ENCODE measurements at places on chromosomes 7 and 10.

GRCh38 chr7:816751-817671 is 15.3 kb upstream of the SUN1 start:
- DNase-seq: peak; percentile 49

GRCh38 chr7:66627151-66627681 is 1.5 kb upstream of the KCTD7 start:
- no peak for DNase-seq

- no peak for DNase-seq
These were observed 757.1 kb downstream of the INHBA start for GRCh38 chr7:40945788-40946187.

- no peak for DNase-seq
These were observed 26.8 kb upstream of the CABCOCO1 start for GRCh38 chr10:61635932-61636331.

GRCh38 chr7:100509231-100509630 is 25.5 kb downstream of the NYAP1 start:
- DNase-seq: no peak

DNA sequence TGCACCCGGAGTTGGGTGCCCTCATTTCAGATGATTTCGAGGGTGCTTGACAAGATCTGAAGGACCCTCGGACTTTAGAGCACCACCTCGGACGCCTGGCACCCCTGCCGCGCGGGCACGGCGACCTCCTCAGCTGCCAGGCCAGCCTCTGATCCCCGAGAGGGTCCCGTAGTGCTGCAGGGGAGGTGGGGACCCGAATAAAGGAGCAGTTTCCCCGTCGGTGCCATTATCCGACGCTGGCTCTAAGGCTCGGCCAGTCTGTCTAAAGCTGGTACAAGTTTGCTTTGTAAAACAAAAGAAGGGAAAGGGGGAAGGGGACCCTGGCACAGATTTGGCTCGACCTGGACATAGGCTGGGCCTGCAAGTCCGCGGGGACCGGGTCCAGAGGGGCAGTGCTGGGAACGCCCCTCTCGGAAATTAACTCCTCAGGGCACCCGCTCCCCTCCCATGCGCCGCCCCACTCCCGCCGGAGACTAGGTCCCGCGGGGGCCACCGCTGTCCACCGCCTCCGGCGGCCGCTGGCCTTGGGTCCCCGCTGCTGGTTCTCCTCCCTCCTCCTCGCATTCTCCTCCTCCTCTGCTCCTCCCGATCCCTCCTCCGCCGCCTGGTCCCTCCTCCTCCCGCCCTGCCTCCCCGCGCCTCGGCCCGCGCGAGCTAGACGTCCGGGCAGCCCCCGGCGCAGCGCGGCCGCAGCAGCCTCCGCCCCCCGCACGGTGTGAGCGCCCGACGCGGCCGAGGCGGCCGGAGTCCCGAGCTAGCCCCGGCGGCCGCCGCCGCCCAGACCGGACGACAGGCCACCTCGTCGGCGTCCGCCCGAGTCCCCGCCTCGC is at the start of gene EGFR:
Gene EGFR, plus strand, starts transcription at position 657 of the 830 bp plus-strand sequence. CDS start 261 bp downstream, outside the sequence.
- peak; percentile 75 for DNase-seq

DNA sequence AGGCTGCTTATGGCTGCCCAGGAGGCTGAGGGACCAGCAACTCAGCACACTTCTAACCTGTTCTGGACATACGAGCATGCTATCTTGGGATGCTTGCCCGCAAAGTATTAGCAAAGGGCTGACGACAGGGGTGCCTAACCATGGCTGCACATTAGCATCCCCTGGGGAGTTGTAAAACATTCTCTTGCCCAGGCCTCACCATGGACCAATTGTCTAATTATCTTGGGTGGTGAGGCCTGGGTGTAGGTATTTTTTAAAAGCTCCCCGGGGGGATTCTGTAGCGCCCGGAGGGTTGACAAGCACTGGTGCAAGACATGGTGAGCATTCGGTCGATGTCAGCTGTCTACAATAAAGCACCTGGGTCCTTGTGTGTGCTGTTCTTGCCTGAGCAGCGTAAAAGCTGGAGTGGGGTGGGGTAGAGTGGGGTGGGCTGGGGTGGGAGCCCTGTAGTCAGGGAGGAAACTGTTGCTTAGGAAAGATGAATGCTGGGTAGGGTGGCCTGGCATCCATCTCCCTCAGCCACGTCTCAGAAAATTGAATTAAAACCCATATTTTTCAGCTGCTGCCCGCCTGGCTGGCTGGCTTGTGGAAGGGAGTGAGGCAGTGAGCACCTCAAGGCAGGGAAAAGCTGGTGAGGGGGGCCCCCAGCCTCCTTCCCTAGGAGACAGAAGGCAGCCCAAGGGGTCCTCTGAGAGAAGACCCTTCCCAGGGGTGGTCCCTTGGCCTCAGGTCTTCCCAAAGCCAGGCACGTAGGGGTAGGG is 2.9 kb upstream of the ADCYAP1R1 start:
- no peak for DNase-seq

DNA sequence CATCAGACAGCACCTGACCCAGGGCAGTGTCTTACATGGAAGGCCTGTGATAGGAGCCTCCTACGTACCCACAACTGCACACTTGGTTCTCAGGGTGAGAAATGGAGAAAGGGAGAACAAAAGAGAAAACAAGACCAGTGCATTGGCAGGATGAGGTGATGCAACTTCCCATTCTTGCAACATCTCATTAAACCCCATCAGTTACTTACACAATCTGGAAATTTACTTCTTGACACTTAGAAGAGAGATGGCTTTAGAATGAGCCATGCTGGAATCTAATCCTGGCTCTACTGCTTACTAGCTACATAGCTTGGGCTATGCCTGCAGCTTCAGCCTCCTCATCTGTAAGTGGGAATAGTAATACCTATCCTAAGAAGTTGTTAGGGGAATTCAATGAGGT is 391.7 kb downstream of the KCNMA1 start:
- DNase-seq: no peak

- DNase-seq: peak; percentile 55
These were observed 3.1 kb downstream of the FLNC start for GRCh38 chr7:128833148-128833945.

DNA sequence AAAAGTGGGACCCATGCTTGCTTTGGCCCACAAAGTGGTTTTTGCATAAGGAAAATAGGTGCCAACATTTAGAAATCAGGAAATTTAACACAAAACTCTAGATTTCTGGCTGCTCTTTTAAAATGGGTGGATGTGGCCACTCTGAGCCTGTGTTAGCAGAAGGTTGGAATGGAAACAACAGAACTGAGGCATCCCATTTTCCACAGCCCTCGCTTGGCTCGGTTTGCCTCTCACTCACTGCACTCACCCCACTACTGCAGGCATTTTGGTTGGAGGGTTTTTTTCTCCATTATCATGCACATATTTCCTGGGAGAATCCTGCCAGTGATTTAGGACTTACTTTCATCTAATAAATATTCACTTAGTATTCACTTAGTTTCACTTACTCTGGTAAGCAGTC is 178.9 kb downstream of the BICC1 start:
- no peak for DNase-seq

- no peak for DNase-seq
These were observed 202.8 kb upstream of the SMIM30 start for GRCh38 chr7:113321201-113321600.

Data from GM23338 (cell line).